Mesothelial cell of epicardium (in vitro differentiated cells): ENCODE measurements at places on chromosomes 4 and X. TPM values are rescaled to one million over a fixed set of nuclear protein-coding genes. Genes with fewer than 3 reads are reported as not detected.

GRCh38 chrX:67613366-67613765 is 69.5 kb downstream of the AR start:
- no peaks in the 10 kb centered on the region for H3K4me1 ChIP-seq
- H3K27ac ChIP-seq, result no peak overlapping the region
- no peaks in the 10 kb centered on the region for H3K27me3 ChIP-seq
- H3K36me3 ChIP-seq, result no peaks in the 10 kb centered on the region
- no peak overlapping the region for H3K4me3 ChIP-seq

GRCh38 chrX:131792356-131792749 is 230.7 kb upstream of the STK26 start:
- no peaks in the 10 kb centered on the region for H3K4me1 ChIP-seq
- H3K36me3 ChIP-seq, result peaks cover 65% of the 10 kb centered on the region
- H3K4me3 ChIP-seq, result no peak overlapping the region
- no peaks in the 10 kb centered on the region for H3K27me3 ChIP-seq
- DNase-seq, result no peak
- H3K27ac ChIP-seq, result no peak overlapping the region

The CT47C1 gene
- total RNA-seq, result not detected in 3 replicates

The TMEM175 gene
- total RNA-seq, result 25.5 to 32.5 TPM (median 28.0 TPM) in 3 replicates

- no peaks in the 10 kb centered on the region for H3K27me3 ChIP-seq
- no peak for DNase-seq
- peaks cover 49% of the 10 kb centered on the region for H3K4me1 ChIP-seq
- H3K27ac ChIP-seq, result peak overlapping the region; percentile 84
These were observed 295.1 kb downstream of the INPP4B start for GRCh38 chr4:142550965-142551364.

The ADGRL3 gene
- 64.7 to 70.1 TPM (median 68.3 TPM) in 3 replicates for total RNA-seq
